ENCODE measurements at places on chromosomes 7 and 10.

GRCh38 chr7:129821476-129821875, 131.3 kb downstream of the UBE2H start:
- no peak for DNase-seq

GRCh38 chr10:24882047-24882698, 70.2 kb downstream of the PRTFDC1 start:
- DNase-seq, result no peak

GRCh38 chr7:20287317-20287716, 43.4 kb upstream of the ITGB8 start:
- DNase-seq, result no peak

DNA sequence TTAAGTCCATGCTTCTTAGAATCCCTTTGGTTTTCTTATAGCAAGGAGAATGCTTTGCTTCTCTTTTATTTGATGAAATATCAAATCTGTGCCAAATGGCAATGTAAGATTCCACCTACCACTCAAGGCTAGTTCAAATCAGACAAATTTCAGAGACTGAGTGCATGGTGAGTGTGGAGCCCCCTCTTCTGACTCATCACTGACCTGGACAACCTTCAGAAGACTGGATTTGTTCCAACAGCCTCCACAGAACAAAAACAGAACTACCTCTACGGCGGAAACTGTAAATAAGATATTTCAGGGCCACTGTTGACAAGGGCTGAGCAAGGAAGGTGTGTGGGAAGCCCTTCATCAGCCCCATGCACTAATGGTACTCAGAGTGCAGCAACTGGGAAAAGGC, 21.1 kb downstream of the NCAPG2 start:
- no peak for DNase-seq

GRCh38 chr10:95414844-95415485, 124.2 kb upstream of the PDLIM1 start:
- no peak for DNase-seq

DNA sequence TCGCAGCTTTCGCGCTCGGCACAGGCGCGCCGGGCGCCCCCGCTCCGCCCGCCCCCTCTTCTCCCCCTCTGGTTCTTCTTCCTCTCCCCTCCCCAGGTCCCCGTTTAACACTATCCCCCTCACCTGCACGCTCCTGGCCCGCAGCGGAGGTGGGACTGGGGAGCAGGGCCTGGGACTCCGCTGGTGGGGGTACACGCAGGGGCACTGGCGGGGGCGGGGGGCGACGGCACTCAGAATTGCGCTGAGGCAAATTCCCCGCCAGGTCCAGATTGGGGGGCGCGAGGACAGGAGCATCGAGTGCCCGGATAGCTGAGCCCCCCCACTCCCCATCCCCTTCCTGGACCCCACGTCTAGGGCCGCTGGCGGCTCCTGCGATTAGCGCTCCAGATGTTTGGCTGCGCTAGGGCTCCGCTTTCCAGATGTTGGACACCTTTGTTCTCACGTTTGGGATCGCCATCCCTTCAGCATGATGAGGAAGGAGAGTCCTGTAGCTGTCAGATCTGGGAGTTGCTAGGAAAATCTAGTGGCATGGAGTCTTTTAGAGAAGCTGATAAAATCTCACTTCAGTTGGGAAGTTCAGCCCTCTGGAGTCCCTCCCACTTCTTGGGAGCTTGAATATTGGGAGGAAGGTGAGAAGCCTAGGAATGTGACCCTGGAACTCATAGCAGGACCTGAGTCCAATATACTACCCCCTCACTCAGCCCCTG, 31.4 kb upstream of the PAX2 start:
- DNase-seq, result no peak

DNA sequence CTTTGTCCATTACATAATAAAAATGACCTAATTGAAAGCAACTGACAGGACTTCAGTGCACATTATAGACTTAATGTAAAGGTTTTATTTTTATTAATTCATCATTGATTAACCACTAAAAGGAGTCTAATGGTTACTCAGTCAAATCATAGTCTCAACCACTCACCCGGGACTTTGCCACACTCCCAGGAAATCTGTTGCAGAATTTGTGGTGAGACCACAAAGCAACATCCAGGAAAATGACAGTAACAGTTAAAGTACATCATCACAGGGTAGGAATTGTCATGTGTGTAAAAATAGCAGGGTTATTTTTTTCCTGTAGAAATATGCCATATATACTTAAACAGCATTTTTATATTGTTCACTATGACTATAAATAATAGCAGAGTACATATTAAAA, 6.3 kb upstream of the HGF start:
- DNase-seq, result no peak

GRCh38 chr10:119818889-119819270, 53.8 kb downstream of the MCMBP start:
- no peak for DNase-seq

GRCh38 chr10:43256531-43257346, 10.1 kb downstream of the RASGEF1A start:
- no peak for DNase-seq

DNA sequence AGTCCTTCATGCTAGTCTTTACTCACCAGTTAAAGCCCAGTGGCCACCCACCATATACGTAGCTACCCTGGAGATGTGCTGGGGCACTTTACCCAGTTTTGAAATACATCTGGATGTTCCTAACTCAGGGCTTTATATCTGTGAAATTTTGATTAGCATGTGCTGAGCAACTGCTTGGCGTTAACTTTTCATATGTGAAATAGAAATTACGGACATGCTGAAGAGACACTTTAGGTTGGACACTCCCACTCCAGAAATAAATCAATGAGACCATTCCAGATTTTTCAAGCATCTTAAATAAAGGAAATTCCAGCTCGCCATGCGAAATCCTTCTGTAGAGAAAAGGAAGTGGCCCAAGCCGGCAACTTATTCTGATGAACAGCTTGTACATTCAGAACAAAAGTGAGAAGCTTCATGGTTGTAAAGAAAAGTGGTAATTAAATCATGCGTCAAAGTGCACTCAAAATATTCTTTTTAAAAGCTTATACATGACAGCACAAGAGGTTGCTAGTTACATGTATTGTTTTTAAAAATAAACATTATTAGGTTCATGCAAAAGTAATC, 153.5 kb upstream of the ITGB1 start:
- no peak for DNase-seq

- DNase-seq, result no peak
Measured at GRCh38 chr7:21355406-21355874, 72.4 kb upstream of the SP4 start.

DNA sequence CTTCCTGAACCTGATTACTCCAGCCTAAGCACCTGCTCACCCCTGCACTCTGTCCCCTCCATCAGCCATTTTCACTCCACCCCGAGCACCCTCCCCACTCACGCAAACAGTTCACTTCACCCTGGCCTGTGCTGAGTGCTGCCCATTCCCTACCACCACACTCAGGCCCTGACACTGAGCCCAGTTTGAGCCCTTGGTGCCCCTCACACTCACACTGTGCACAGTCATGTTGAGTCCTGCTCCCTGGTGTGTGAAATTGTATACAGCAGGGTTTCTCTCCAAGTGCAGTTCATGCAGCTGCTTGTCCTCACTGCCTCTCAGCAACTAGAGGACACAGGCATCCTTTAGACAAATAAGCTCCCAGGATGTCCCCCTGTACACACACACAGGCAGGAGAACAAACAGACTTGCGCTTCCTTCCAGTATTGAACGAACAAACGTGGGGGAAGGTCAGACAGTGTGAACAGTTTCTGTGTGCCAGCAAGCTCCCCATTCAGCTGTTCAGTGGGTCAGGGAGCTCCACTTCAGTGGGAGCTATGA, 6.8 kb downstream of the MYO1G start:
- DNase-seq, result no peak
